ENCODE measurements at places on chromosomes 12 and 14. TPM values are rescaled to one million over a fixed set of nuclear protein-coding genes. Genes with fewer than 3 reads are reported as not detected.

DNA sequence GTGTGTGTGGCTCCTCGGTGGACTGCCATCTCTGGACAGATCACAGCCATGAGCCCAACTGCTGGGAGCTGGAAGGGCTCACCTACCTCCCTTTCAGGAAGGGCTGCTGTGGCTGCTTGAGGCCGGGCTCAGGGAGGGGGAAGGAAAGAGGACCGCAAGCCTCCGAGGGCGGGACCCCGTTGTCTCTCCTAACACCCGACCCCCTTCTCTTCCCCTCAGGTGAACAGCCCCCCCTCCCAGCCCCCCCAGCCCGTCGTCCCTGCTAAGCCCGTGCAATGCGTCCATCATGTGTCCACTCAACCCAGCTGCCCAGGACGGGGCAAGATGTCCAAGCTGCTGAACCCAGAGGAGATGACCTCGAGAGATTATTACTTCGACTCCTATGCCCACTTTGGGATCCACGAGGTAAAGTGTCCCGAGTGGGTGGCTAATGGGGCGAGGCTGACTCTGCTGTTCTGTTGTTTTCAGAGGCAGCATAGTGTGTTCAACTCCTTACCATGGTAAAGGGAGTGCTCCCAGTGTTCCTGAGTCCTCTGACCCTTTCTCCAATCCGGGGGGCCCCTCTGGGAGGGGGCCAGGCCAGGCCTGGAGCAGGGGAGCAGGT, 49.5 kb downstream of the PRMT8 start:
- H3K27me3 ChIP-seq, result peaks cover 54% of the 10 kb centered on the region
- no peak overlapping the region for H3K4me3 ChIP-seq
- no peaks in the 10 kb centered on the region for H3K4me1 ChIP-seq

The RPS6KA5 gene
- total RNA-seq, result 11.8 TPM

DNA sequence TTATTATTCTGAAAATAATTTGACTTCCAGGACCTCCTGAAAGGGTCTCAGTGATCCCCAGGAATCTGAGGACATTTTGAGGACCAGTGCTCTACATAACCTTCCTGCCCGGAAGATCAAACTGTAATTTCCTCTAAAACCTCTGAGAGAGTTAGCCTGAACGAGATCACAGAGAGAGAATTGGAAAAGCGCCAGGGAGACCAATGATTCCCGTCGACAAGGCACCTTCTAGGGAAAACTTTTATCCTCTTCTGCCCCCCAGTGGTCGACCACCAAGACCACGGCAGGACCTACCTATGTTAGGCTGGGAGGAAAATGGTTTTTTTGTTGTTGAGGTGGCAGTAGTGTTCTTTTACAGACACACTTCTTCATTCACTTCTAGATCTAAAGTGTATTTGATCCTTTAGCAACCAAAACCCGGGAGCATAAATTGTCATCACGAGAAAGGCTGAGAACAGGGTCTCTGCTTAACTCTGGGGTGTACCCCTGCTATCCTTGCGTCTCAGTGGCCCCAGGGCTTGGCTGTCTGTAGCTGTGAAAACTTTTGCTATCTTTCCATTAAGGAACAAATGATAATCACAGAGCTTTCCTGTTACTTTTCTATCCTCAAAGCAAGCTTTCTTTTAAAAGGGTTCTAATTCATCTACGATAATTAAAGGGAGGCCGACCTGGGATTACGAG, 62.9 kb upstream of the NID2 start:
- peaks cover 5% of the 10 kb centered on the region for H3K4me1 ChIP-seq
- H3K36me3 ChIP-seq, result no peaks in the 10 kb centered on the region
- DNase-seq, result peak; percentile 73
- H3K27ac ChIP-seq, result no peak overlapping the region
- no peak overlapping the region for H3K4me3 ChIP-seq

DNA sequence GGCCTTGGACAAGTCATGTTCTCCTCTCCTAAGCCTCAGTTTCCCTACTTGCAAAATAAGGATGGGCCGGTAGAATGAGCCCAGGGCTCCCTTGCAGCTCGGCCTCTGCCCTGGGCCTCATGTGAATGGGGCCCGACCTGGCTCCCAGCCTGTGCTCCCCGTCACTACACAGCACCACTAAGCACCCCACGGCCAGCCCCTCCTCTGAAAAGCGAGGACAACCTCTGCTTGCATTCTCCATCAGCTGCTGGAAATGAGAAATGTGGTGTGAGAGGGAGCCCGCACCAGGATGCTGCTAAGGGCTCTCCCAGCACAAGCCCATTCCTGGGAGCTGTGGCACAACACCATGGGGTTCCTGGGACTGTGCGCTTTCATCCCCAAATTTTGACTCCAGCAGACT, 10.2 kb downstream of the SLC25A47 start:
- H3K4me1 ChIP-seq, result no peaks in the 10 kb centered on the region
- H3K4me3 ChIP-seq, result no peak overlapping the region
- peaks cover 24% of the 10 kb centered on the region for H3K36me3 ChIP-seq
- DNase-seq, result no peak

The STXBP6 gene
- total RNA-seq, result 34.9 TPM

GRCh38 chr12:2857021-2857431, at the start of gene TEX52:
TSS of gene TEX52 (minus strand) at chr12:2857039. CDS start at chr12:2857026, 13 bp downstream.
- DNase-seq, result no peak
- H3K4me3 ChIP-seq, result no peak within 1 kb of the TSS

The ADGRD1 gene
- 4.2 TPM for total RNA-seq

The CISTR gene
- not detected for total RNA-seq

The SLCO1B1 gene
- total RNA-seq, result not detected

- no peak overlapping the region for H3K27ac ChIP-seq
- no peaks in the 10 kb centered on the region for H3K36me3 ChIP-seq
- no peak overlapping the region for H3K4me3 ChIP-seq
- DNase-seq, result no peak
- H3K27me3 ChIP-seq, result no peaks in the 10 kb centered on the region
Measured at GRCh38 chr14:21133901-21134300, 22.0 kb downstream of the OR5AU1 start.

GRCh38 chr14:50757702-50758101, 73.3 kb downstream of the NIN start:
- H3K27ac ChIP-seq, result no peak overlapping the region
- peaks cover under 1% of the 10 kb centered on the region for H3K4me1 ChIP-seq
- peaks cover 59% of the 10 kb centered on the region for H3K36me3 ChIP-seq

DNA sequence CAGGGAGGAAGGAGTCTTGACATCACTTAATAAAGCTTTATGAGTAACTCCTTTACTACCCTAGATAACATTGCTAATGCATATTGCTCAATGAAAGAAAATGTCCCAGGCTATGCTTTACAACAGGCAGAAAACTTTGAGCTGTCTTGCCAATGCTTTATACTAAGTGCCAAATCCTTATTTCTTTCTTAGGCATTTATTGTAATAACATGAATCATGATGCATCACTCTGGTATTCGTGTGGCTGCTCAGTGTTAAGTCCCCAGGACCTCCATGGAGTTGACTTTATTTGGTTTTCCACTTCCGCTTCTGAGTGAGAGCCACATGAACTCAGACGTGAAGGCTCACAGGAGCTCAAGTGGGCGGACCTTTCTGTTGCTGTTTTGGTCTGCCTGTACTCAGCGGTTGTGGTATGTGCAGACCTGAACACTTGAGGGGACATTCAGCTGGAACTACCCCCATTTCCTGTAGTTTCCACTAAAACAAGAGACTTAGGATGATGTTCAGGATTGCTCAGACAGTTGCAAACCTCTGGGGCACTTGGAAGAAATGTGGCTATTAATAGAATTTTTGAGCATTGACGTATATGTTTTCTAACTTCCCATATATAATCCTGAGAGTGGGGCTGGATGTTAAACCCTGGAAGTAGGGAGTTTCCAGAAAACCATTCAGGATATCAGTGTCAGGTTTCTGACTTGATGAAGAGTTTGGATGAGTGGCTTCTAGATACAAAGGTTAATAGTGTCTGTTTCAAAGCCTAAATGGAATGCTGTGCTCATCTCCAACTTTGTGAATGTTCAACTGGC, 258.6 kb downstream of the MSRB3 start:
- H3K4me1 ChIP-seq, result peaks cover 4% of the 10 kb centered on the region
- no peak overlapping the region for H3K4me3 ChIP-seq
- no peaks in the 10 kb centered on the region for H3K36me3 ChIP-seq
- H3K27ac ChIP-seq, result no peak overlapping the region
- H3K27me3 ChIP-seq, result no peaks in the 10 kb centered on the region
- no peak for DNase-seq

The RFX4 gene
- not detected for total RNA-seq

DNA sequence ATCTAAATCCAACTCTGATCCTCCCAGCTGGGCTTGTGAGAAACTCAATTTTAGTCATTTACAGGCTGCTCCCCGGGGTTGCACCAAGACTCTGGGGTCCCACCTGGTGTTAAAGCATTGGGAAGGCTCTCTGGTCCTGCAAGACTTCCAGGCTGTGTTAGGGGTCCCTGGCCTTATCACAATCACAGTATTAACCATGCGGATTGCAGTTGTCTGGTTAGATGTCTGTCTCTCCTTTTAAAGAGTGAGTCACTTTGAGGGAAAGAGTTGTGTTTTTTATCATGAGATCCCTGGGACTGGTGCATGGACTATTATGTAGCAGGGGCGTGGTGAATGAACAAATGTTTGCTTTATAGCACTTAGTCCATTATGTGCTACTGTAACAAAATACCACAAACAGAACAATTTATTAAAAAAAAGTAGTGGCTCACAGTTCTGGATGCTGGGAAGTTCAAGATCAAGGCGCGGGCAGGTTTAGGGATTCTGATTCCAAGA, 531.4 kb downstream of the FUT8 start:
- no peak overlapping the region for H3K4me3 ChIP-seq
- DNase-seq, result no peak
- H3K36me3 ChIP-seq, result no peaks in the 10 kb centered on the region
- H3K4me1 ChIP-seq, result no peaks in the 10 kb centered on the region
- H3K27ac ChIP-seq, result no peak overlapping the region

GRCh38 chr14:104975481-104976197, 2.5 kb downstream of the AHNAK2 start:
- H3K4me3 ChIP-seq, result no peak overlapping the region
- DNase-seq, result peak; percentile 69
- peaks cover 81% of the 10 kb centered on the region for H3K4me1 ChIP-seq
- H3K27me3 ChIP-seq, result no peaks in the 10 kb centered on the region
- H3K27ac ChIP-seq, result no peak overlapping the region
- no peaks in the 10 kb centered on the region for H3K36me3 ChIP-seq

- no peak overlapping the region for H3K4me3 ChIP-seq
- H3K4me1 ChIP-seq, result peaks cover 26% of the 10 kb centered on the region
- H3K27me3 ChIP-seq, result no peaks in the 10 kb centered on the region
- no peak overlapping the region for H3K27ac ChIP-seq
- no peak for DNase-seq
- no peaks in the 10 kb centered on the region for H3K36me3 ChIP-seq
Measured at GRCh38 chr12:54159140-54159539, 29.6 kb downstream of the SMUG1 start.

DNA sequence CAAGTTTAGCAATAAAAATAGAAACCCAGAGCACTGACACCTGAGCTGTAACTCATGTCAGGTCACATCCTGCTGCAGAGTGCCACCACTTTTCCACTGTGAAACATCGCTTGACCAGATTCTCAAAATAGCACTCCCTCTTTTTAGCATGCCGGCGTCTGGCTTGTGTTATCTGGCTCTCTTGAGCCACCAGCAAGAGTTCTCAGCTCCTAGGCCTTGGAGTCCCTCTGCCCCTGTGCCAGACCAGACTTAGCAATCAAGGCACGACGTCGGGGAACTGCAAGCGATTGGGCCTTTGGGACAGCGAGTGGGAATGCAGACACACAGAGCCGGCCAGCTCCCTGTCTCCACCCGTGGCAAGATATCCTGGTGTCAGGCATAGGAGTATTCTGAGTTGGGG, 52.5 kb downstream of the SPIC start:
- DNase-seq, result no peak
- no peak overlapping the region for H3K4me3 ChIP-seq
- no peaks in the 10 kb centered on the region for H3K36me3 ChIP-seq
- no peak overlapping the region for H3K27ac ChIP-seq
- no peaks in the 10 kb centered on the region for H3K27me3 ChIP-seq
- no peaks in the 10 kb centered on the region for H3K4me1 ChIP-seq

GRCh38 chr12:65384240-65384639, 105.8 kb downstream of the MSRB3 start:
- no peak for DNase-seq
- no peaks in the 10 kb centered on the region for H3K36me3 ChIP-seq

The OTUB2 gene
- total RNA-seq, result 10.1 TPM

The TMEM132C gene
- total RNA-seq, result 2.9 TPM

DNA sequence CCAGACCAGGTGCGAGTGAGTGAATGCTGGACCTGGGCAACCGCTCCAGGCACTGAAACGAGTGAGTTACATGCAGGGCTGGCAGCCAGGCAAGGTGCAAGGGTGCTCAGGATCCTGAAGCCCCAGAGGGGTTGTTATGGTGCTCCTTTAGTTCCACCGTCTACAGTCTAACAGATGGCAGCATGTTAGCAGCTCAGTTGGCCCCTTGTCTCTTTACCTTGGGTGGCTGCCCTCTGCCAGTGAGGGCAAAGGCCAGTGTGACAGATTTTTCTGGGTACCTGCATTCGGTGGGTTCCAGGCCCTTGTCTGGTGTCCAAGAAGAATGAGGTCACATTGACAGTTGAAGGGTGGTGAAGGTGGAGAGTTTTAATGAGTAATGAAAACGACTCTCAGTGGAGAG, 106.8 kb downstream of the SLCO1B3 start:
- H3K27me3 ChIP-seq, result no peaks in the 10 kb centered on the region
- no peak for DNase-seq
- H3K4me1 ChIP-seq, result no peaks in the 10 kb centered on the region
- H3K4me3 ChIP-seq, result no peak overlapping the region

The DAZAP2 gene
- 232 TPM for total RNA-seq

- H3K4me3 ChIP-seq, result no peak overlapping the region
- H3K36me3 ChIP-seq, result no peaks in the 10 kb centered on the region
- H3K4me1 ChIP-seq, result no peaks in the 10 kb centered on the region
- no peak for DNase-seq
- H3K27me3 ChIP-seq, result no peaks in the 10 kb centered on the region
Measured at GRCh38 chr14:89641495-89642175, 224.6 kb upstream of the FOXN3 start.

DNA sequence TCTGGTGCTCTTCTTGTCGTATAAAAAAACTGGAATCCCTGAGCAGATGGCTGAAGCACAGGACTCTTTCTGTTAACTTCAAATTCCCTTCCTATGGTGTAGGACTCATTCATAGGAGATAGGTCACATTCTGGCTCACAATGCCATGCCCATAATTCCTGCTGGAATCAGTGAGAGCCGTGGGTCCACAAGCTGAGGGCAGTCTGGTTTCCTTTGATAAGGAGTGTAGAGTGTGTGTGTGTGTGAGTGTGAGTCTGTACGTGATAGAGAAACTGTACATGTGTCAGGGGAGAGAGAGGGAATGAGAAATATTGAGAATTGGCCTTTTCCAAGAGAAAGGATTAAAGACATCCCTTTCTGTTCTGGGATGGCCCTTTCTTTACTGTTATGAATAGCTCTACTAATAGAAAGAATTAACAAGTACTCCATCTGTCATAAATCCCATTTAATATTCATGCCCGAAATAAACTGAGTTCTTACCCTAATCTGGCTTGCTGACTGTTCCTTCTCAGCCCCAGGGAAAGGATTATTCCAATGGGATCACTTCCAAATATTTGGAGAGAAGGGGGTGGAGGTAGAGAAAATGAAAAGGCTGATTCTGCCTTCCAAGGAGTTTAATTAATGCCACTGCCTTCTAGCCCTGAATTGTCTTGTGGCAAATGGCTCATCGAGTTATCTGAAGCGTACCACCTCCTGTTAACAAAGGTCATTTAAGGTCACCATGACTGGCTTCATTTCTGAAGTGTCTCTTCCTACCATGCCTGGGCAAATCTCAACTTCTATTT, 79.0 kb downstream of the TMX1 start:
- H3K36me3 ChIP-seq, result no peaks in the 10 kb centered on the region
- peak overlapping the region; percentile 29 for H3K27ac ChIP-seq
- H3K4me1 ChIP-seq, result peaks cover 36% of the 10 kb centered on the region
- H3K4me3 ChIP-seq, result no peak overlapping the region
- no peaks in the 10 kb centered on the region for H3K27me3 ChIP-seq
